Activated CD4-positive, alpha-beta T cell treated with anti-CD3 and anti-CD28 coated beads, Interleukin-2, amount 10 ng/mL, durations not matched to agents 7 days and 5 days (primary cell): ENCODE measurements at places on chromosomes 5 and 9.

DNA sequence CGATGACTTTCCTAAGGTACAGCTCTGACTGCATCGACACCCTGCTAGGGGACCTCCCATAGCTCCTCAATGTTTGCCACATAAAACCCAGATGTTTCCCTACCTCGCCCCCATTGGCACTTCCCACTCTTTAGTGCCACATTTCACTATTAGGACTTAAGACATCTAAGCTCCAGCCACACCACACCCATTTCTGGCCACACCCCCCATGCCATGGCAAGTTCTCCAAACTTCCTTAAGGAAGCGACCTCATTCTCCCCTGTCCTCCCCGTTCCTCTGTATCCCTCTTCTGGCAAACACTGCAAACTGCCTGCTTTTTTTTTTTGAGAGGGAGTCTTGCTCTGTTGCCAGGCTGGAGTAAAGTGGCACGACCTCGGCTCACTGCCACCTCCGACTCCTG is 62.9 kb downstream of the USP20 start:
- peaks cover 90% of the 10 kb centered on the region for H3K36me3 ChIP-seq
- peak overlapping the region; percentile 81 for H3K27ac ChIP-seq
- peaks cover 75% of the 10 kb centered on the region for H3K4me1 ChIP-seq
- H3K4me3 ChIP-seq = no peak overlapping the region

- no peak for DNase-seq
- peaks cover 43% of the 10 kb centered on the region for H3K36me3 ChIP-seq
- H3K27me3 ChIP-seq = no peaks in the 10 kb centered on the region
Measured at GRCh38 chr5:7869474-7870136, 657 bp downstream of the MTRR start.

DNA sequence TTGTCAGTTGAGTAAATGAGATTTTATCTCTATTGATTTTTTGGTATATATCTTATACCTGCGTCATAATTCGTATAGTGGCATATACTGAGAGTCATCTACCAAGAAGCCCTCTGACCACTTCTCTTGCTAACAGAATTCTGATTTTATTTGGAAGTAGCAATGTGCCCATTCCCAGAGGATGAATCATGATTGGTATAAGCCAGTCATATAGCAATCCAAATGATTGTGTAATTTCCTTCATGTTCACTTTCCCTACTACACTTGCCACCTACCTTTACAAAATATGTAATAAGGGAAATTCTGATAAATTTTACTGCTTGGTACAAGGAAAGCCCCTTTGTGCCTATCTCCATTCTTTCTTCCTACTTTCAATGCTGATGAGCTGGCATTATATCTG is 16.1 kb upstream of the ZNF462 start:
- no peaks in the 10 kb centered on the region for H3K36me3 ChIP-seq
- H3K27me3 ChIP-seq = peaks cover 2% of the 10 kb centered on the region
- H3K4me3 ChIP-seq = no peak overlapping the region
- no peak for DNase-seq

DNA sequence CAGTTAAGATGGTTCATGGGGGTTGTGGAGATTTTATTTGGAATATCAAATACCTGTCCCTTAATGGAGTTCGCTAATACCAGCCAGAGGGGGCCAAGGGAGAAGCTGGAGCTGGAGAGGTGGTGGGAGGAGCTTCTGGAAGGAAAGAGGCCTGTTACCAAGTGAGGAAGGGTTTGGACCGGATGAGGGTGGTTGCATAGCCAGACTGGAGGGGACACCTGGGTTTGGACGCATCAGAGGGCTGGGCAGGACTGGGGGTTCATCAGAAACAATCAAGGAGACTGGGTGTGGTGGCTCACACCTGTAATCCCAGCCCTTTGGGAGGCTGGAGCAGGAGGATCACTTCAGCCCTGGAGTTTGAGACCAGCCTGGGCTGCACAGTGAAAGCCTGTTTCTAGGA is 111.8 kb upstream of the IER5L start:
- DNase-seq = no peak
- H3K27ac ChIP-seq = peak overlapping the region; percentile 7
- no peak overlapping the region for H3K4me3 ChIP-seq

- no peaks in the 10 kb centered on the region for H3K4me1 ChIP-seq
- peaks cover 7% of the 10 kb centered on the region for H3K27me3 ChIP-seq
- H3K36me3 ChIP-seq = no peaks in the 10 kb centered on the region
Measured at GRCh38 chr5:127223256-127223974, 67.2 kb upstream of the MEGF10 start.

GRCh38 chr9:124454791-124455443 is 4.7 kb downstream of the ADGRD2 start:
- H3K4me3 ChIP-seq = no peak overlapping the region
- H3K36me3 ChIP-seq = no peaks in the 10 kb centered on the region
- no peak for DNase-seq
- H3K27ac ChIP-seq = no peak overlapping the region

DNA sequence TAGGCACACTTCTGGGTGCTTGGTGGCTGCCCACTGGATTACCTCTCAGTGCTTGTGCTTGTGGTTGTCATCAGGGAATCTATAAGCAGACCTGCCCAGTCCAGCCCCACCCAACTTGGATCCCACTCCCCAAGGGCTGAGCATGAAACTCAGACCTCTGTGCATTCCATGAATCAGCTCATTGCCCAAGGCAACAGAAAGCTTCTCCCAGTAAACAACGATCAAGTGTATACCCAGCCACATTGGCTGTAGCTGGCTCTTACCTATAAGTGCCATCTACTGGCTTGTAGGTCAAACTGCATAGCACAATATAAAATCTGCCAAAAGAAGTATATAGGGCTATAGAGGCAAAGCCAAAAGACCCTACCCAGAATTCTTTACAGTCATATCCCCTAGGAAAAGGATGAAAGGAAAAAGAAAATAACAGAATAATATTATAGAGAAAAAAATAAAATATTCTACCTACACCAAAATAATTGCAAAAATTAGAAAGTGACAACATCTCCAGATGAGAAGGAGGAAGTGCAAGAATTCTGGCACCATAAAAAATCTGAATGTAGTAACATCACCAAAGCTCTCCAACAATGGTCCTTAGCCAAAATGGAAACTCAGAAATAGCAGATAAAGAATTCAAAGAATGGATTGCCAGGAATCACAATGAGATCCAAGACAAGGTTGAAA is 321.0 kb upstream of the TRPC7 start:
- no peak overlapping the region for H3K27ac ChIP-seq
- H3K27me3 ChIP-seq = no peaks in the 10 kb centered on the region
- no peak overlapping the region for H3K4me3 ChIP-seq
- no peak for DNase-seq

- H3K4me1 ChIP-seq = peaks cover 22% of the 10 kb centered on the region
- H3K27ac ChIP-seq = no peak overlapping the region
- H3K36me3 ChIP-seq = peaks cover 36% of the 10 kb centered on the region
- no peaks in the 10 kb centered on the region for H3K27me3 ChIP-seq
Measured at GRCh38 chr5:112165399-112165798, 253.7 kb downstream of the EPB41L4A start.

DNA sequence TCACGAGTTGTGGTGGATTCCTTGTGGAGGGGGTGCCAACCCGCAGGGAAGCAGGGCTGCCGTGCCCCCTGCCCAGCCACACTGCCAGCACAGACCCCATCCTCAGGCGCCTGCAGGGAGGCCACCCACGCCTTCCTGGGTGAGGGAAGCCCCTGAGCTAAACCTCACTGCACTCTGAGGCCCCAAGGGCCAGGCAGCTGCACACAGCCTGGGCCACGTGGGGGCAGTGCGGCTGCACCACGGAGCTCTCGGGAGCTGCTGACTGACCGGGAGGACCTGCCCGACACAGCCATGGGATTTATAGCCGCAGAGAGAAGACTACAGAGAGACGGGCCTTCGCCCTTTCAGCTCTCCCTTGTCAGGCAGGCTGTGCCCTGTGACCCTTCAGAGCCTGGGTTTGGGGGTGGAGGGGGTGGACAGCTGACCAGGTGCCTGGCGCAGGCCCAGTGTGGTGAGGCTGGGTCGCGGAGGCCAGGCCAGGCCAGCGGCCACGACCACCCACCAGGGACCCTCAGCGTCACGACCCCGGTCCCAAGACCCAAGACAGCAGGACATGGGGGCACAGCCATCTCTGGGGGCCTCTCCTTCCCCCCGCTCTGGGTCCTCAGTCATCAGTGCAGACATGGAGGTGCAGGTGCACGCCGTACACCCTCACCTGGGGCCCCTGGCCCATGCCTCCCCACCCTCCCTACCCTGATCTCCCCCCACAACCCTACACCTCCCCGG is 4.3 kb upstream of the AHRR start:
- DNase-seq = peak; percentile 47
- peaks cover 10% of the 10 kb centered on the region for H3K4me1 ChIP-seq
- peaks cover 13% of the 10 kb centered on the region for H3K27me3 ChIP-seq
- peaks cover 5% of the 10 kb centered on the region for H3K36me3 ChIP-seq

GRCh38 chr9:130565792-130566191 is 13.6 kb upstream of the FUBP3 start:
- H3K4me1 ChIP-seq = no peaks in the 10 kb centered on the region
- no peak for DNase-seq
- H3K4me3 ChIP-seq = no peak overlapping the region

DNA sequence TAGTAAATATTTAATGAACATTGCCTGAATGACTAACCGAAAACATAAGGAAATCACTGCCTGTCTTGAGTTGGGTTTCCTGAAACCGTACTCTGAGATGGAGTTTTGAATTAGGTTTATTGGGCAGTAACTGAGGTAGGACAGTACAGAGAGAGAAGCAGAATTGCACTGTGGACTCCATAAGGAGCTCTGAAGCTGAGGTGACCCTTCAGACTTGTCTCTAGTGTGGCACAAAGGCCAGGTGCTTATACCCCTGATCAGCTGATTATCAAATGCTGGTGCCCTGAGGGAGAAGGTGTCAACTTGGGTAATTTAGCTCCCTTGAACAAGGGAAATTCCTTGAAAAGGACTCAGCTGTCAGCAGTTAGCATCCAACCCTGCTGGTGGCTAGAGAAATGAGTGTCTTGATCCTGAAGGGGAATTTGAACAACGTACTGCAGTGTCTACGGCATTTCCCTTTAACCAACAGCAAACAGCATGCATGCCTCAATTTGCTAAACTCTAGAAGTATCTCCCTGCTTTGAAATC is 135.0 kb upstream of the SMARCA2 start:
- no peak for DNase-seq
- no peak overlapping the region for H3K27ac ChIP-seq
- H3K27me3 ChIP-seq = peaks cover 2% of the 10 kb centered on the region
- no peak overlapping the region for H3K4me3 ChIP-seq

DNA sequence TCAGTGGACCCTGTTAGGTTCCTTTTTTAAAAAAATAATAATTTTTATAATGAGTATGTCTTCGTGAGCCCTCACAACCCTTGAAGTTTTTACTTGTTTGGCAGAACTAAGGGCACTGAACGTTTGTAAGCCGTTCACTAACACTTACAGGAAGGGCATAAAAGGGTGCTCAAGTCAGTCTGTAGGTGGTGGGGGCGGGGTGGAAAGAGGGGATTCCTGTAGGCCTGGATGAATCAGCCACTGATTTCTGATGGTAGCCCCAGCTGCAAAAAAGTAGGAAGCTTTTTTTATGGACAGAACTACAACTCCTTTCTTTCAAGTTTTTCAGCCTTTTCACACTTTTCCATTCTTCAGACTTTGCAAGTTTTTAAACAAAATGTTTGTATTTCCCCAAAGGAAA is 35.8 kb downstream of the PIK3R1 start:
- H3K4me3 ChIP-seq = no peak overlapping the region
- DNase-seq = peak; percentile 29
- H3K4me1 ChIP-seq = peaks cover 74% of the 10 kb centered on the region
- no peaks in the 10 kb centered on the region for H3K27me3 ChIP-seq

DNA sequence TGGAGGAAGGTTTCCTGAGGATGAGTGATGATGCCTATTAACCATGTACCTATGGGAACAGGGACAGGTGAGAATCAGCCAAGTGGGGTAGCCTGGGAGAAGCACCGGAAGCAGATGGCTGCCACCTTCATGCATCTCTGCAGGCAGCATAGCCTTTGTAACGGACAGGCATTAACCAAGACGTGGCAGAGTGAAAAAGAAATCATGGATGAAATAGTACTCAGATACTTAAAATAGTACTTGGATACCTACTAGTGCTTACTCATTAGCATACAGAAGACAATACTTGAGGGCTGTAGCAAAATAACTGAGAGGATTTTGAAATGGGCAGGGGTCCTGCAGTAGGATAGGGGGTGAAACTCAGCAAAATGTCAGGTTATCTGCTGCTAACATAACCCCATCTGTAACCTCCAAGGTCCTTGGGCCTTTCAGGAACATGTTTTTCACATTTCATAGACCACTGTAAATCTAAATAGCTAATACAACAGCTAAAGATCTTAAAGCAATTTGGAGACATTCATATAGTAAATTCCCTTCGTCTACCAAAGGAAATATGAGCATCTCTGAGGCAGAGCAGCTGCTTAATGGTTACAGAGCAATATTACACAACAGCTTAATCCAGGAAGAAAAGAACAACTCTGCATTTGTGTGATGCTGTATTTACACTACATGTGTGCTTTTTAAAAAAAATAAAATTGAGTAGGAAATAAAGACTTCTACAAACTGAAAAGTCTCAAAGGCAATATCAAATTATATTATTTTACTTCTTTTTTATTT is 154.3 kb downstream of the NFIB start:
- H3K4me3 ChIP-seq = no peak overlapping the region
- no peak for DNase-seq
- no peaks in the 10 kb centered on the region for H3K27me3 ChIP-seq
- H3K36me3 ChIP-seq = no peaks in the 10 kb centered on the region

DNA sequence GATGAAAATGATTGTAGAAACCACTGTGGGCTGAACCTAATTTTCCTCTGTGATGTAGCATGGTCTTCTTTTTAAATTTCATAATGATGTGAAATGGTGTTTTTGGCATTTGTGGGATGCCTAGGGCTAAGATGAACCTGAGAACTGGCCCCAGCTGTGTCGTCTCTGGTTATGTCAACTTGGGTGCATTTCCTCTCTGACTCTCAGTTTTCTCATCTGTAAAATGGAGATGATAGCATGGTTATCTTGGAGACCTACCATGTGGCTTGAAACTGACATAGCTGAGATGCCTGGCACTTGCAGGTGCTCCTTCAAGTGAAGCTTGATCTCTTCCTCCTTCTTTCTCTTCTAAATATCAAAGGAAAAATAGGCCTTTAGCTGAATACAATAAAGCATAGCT is 77.8 kb downstream of the BOD1 start:
- no peak overlapping the region for H3K27ac ChIP-seq
- peaks cover 7% of the 10 kb centered on the region for H3K27me3 ChIP-seq
- DNase-seq = no peak
- no peaks in the 10 kb centered on the region for H3K4me1 ChIP-seq
- H3K4me3 ChIP-seq = no peak overlapping the region

DNA sequence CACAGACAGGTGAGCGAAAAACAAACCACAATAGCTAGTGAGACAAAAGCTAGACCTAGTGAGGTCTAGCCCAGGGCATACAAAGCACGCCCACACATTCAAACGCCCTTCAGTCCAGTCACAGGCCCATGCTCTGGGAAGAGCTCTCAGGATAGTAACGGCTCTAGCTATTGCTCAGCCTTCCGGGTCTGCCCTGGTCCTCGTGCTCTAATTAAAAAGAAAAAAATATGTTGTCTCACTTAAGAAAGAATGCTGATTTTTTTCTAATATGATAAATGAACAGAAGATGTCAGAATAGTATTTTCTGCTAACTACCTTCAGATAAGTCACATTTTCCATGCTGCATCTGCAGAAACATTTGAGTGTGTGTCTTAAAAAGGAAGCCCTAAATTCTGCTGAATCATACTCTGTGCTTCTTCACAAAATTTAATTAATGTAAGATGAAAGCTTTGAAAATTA is 94.5 kb downstream of the PLPP1 start:
- H3K27me3 ChIP-seq = no peaks in the 10 kb centered on the region
- H3K36me3 ChIP-seq = peaks cover 41% of the 10 kb centered on the region
- no peak for DNase-seq
